CD4-positive, alpha-beta T cell treated with Interleukin-15 for 1 hour (primary cell): ENCODE measurements at places on chromosomes 4 and X.

GRCh38 chr4:114334884-114335330 lies 263.7 kb upstream of the UGT8 start:
- DNase-seq, result no peak

DNA sequence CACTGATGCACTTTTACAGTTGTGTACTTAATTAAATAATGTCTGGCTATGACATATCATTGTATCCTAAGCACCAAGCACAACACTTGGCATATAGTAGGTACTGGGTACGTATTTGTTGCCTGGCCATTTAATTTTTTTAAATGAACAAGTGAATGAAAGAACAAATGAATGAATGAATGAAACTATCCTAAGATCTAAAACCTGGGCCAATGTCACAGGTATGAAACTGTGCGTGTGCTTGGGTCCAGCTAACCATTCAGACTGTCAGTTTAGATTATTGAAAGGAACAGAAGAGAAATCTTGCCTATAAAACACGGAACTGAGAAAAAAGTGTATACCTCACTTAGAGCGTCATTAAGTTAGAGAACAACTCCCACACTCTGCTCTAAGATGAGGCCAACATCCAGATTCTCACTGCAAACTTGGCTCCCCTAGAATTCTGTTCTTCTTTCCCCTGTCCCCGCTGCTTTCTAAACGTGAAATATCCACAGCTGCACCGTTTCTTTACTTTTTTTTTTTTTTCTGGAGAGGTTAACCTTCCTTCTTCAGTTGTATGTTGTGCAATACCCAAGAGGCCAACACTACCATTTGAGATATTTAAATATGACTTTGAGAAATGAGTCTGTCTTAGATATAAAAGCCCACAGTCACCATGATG lies 17.3 kb upstream of the SEL1L3 start:
- no peak for DNase-seq

DNA sequence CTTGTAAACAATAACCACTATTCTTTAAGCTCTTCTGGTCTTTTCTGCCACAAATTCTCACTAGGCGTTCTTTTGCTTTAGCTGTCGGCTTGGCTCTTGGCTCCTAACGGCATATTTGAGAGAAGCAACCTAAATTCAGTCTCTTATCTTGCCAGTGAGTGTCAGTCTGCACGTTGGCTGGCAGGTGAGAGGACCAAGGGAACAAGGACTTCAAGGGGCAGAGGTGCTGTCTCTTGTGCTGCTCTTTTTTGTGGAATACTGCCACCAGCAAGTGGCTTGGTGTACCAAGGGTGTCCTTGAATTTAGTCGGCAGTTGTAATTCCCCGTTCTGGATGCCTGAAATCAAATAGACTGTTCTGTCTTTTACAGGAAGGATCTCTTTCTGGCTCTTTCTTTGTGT lies 77.8 kb upstream of the SLC4A4 start:
- DNase-seq, result no peak

GRCh38 chr4:8847331-8847730 lies 24.3 kb downstream of the HMX1 start:
- DNase-seq, result peak; percentile 9

GRCh38 chr4:116925900-116926457 lies 159.4 kb downstream of the TRAM1L1 start:
- no peak for DNase-seq

- peak; percentile 70 for DNase-seq
These were observed 292.5 kb downstream of the CHIC1 start for GRCh38 chrX:73855546-73855945.

- DNase-seq, result peak; percentile 75
These were observed 2.3 kb downstream of the SH3TC1 start for GRCh38 chr4:8201321-8201781.

GRCh38 chr4:47705326-47705981 lies 132.4 kb downstream of the CORIN start:
- DNase-seq, result no peak

GRCh38 chrX:112066813-112067212 lies 15.8 kb downstream of the TRPC5 start:
- DNase-seq, result no peak

GRCh38 chr4:29762151-29762550 lies 958.0 kb upstream of the PCDH7 start:
- DNase-seq, result no peak

DNA sequence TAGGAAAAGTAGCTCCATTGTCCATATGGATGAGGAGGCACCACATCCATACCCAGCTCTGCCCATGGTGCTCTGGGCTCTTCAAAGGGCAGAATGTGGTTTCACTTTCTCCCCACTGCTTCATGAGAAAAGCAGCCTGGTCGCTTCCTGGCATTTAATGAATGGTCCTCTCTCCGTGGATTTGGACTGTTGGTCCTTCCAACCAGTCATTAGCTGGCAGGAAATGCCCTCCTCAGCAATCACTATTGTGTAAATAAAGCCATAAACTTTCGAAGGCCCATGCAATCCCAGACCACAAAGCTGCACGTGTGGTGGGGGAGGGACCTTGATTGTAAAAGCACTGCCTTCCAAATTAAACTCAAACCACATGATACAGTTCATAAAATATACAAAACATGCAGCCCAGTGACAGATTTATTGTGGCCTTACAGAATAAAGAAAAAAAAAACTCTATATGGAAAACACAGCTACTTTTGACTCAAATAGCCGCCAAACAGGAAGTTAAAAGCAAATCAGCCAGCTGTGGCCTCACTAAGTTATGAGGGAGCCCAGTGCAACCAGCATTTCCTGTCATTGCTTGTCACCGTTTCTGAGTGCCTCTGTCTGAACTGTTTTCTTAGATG lies 8.1 kb downstream of the MBNL3 start:
- peak; percentile 61 for DNase-seq

DNA sequence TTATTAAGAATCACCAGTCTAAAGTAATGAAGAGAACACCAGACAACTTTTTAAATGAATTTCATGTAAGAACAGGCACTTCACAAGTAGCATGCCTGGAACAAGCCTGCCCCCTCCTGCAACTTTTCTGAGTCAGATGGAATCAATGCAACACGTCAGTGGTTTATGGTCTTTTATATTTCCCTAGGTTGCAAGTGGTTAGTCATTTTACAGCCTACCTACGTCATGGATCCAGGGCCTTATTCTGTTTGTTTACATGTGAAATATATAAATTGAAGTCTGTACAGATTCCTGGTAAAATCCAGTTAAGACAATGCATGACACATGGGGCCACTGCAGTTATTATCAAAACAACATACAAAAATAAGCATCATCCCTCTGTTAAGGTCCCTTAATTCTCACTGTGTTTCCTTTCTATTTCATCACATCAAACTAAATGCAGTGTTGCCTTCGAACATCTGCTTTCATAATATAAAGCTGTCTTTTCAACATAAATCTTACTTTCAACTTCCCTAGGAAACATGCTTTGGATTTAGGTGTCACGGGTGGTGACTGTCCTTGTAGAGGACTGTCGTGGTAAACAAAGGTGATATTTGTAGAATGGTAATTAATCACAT lies 309.3 kb downstream of the FRMPD4 start:
- DNase-seq, result no peak

- DNase-seq, result no peak
These were observed 57.3 kb downstream of the FRYL start for GRCh38 chr4:48722509-48723446.

DNA sequence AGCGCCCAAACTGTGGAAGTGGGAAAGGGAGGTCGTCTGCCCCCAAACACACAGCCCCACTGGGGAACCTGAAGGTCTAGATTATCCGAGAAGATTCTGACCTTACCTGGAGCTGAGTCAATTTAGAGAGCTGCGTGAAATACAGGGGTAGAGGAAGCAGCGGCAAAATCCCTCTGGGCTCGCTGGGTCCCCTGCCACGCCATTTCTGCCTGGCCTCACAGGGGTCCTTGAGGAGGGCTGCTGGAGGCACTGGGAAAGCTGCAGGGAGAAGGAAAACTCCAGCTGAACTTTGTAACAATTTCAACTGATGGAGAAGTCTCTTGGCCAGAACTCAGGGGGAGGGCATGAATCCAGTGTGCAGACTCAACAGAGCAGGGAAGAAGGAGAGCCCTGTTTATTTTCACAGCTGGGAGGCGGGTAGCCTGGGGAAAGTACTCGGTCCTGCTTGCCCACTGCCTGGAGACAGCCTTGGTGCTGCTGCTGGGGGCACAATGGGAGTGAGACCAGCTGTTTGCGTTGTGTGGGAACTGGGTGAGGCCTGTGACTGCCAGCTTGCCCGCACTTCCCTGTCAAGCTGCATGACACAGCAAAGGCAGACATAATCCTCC lies 93.2 kb upstream of the MAPK10 start:
- DNase-seq, result no peak

DNA sequence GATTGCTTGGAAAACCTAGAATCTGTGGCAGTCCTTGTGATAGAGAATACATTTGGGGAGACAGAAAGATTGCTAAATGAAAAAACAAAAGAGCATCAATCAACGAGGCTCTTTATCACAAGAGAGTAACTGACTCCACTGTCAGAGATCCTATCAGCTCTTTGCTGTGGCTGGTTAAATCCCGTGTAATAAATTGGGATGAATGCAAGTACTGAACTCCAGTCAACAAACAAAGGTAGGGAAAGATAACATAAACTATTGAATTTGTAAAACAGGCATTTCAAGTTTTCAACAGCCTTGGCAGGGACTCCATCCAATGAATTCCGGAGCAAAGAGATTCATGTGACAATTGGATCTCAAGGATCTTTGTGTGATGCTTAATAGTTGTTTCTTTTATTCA lies 21.3 kb downstream of the MMRN1 start:
- no peak for DNase-seq

GRCh38 chrX:21996872-21997455 lies 35.2 kb upstream of the PHEX start:
- peak; percentile 21 for DNase-seq

- DNase-seq, result no peak
These were observed 362.6 kb upstream of the PPP1R2C start for GRCh38 chrX:43140582-43140981.
